ENCODE measurements at places on chromosomes 13 and 19.

- DNase-seq, result no peak
Observed at GRCh38 chr19:42762789-42763188, 2.7 kb downstream of the PSG8 start.

DNA sequence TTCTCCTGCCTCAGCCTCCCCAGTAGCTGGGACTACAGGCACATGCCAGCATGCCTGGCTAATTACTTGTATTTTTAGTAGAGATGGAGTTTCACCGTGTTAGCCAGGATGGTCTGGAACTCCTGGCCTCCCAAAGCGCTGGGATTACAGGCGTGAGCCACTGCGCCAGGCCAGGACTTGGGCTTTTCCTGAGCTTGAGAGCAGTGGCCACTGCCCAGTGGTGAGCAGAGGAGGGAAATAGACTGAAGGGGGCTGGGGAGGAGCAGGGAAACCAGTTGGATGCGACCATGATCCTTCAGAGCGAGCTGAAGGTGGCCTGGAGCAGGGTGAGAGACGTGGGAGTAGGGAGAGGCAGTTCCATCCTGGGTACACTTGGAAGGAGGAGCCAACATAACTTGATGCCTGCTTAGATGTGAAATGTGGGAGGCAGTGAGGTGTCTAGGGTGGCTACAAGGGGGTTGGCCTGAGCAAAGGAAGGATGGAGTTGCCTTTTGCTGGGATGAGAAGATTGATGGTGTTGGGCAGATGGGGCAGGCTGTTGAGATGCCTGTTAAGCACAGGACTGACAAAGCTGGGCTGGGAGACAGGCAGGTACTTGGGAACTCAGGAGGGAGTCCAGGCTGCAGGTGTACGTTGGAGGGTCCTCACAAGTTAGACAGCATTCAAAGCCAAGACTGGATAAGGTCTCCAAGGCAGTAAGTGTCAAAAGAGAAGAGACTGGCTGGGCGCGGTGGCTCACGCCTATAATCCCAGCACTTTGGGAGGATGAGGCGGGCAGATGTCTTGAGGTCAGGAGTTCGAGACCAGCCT is 31.8 kb downstream of the KCTD15 start:
- DNase-seq, result no peak

- DNase-seq, result no peak
Observed at GRCh38 chr13:24124789-24125476, 35.6 kb upstream of the SPATA13 start.

GRCh38 chr13:106407338-106407737 is 128.1 kb downstream of the EFNB2 start:
- DNase-seq, result no peak

DNA sequence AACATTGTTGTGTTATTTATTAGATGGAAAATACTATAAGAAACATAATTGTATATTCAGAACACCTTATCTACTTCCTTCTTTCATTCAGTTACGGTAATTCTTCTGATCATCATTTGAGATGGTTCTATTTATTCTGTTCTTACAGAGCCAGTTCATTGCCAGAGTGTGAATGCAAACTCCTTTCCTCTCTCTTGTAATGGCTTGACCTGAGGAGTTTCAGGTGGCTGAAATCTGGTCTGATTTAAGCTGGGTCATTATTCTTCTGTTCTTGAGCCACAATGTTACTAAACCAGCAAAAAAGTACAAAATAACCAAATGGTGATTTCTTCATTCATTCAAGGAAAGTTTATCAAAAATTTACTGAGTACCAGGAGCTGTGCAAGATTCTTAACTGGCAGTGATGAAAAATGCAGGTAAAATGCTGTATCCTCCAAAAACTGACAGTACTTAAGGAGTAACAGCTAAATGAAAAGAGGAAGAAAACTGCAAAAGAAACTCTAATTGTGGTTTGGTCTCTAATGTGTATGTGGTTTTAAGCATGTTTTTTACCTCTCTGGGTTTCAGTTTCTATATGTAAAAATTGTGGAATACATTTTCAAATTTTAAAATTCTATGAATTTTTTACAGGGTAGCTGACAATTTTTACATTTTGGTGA is 182.4 kb upstream of the UFM1 start:
- DNase-seq, result peak; percentile 21

DNA sequence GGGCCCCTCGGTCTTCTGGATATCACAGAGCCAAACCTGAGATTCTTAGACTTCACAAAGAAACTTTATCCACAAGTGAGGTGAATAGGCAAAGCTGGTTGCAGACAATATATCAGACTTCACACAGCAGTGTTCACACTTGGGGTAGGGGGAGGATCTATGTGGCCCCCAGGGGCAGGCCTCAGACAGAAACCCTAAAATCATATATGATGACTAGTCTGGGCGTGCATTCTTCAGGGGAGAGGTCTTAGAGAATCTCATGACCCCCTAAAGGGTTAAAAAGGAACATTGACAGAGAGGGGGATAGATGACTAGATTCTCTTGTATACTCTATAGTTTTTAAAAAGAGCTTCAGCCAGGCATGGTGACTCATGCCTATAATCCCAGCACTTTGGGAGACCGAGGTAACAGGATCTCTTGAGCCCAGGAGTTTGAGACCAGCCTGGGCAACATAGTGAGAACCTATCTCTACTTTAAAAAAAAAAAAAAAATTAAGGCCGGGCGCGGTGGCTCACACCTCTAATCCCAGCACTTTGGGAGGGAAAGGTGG is 2.8 kb downstream of the TYROBP start:
- no peak for DNase-seq

DNA sequence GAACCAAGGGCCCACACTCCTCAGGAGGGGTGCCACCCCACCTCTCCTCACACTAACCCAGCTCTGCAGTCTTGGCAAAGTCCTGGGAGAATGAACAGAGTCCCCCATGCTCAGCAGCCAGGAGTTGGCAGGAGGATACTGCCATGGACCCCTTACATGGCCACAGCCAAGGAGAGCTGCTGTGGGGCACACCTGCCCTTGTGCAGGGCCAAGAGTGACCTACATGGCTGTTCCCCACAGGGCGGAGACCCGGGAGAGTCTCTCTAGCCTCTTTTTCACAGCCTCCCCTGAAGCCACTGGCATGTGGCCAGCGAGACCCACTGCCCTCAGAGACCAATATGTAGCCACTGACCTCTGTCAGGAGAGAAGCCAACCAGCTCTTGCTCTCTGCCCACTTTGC is 45.9 kb upstream of the VSTM2B start:
- no peak for DNase-seq

DNA sequence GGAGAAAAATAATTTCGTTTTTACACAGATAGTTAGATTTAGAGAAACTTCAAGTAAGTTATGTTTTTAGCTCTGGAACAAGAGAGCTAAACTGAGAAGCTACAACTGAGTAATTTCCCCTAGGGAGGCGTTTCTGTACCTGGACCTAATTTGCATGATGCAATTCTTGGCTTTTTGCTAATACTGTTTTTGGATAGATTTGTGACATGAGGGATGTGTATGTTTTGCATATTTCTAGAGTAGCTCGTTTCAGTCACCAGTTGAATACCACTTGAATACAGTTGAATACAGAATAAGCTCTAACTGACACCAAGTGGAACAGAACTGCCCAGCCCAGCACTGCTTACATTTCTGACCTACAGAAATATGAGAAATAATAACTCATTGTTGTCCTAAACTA is 1227.9 kb upstream of the SPRY2 start:
- DNase-seq, result no peak

DNA sequence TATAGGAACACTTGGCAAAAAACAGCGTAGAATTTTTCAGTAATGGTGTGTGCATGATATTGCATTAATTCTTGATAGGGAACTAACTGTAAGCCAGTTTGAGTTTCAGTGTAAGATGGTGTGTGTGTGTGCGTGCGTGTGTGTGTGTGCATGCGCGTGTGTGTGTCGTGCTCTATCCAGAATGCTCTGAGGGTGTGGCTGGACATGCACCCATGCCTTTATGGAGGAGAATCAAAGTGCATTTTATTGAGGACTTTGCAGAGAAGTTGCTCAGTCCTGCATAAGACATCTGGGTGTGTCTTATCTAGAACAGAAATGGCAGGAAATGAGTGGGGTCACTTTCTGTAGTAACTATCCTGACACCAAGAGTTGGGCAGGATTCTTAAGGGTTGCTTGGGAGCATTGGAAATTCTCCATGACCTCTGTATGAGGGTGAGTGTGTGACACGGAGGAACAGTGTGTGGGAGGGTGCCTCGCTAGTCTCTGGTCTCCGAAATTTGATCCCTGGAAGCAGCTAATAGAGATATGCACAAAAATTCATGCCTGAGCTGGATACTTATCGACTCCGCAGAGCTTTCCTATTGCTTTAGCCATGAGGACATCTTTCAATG is 252.2 kb downstream of the TSHZ3 start:
- no peak for DNase-seq

DNA sequence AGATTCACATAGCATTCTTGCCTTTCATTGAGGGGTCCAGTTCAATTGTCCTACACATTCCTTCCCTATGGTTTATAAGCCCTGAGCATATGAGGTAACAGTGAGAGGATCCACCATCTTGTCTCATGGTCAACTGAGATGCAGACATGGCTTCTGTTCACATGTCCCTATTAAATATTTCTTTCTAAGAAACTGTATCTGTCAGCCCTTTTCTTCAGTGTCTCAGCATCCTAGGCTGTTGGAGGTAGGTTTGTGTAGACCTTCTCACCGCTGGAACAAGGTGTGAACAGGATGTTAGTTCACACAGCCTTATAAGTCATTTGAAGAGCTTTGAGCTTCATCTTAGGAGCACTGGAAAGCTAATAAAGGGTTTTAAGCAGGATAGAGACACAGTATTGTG is 110.3 kb upstream of the EDNRB start:
- DNase-seq, result no peak

- no peak for DNase-seq
Observed at GRCh38 chr19:12272980-12273901, 21.4 kb downstream of the ZNF44 start.

GRCh38 chr13:99429670-99430069 is 71.6 kb upstream of the TM9SF2 start:
- no peak for DNase-seq

GRCh38 chr19:18007917-18008673 is at the start of gene ARRDC2:
Gene ARRDC2 (plus strand): TSS chr19:18008170. CDS start chr19:18008311, 141 bp downstream.
- DNase-seq, result peak; percentile 85

- no peak for DNase-seq
Observed at GRCh38 chr13:41455725-41456419, 1.5 kb upstream of the RGCC start.

DNA sequence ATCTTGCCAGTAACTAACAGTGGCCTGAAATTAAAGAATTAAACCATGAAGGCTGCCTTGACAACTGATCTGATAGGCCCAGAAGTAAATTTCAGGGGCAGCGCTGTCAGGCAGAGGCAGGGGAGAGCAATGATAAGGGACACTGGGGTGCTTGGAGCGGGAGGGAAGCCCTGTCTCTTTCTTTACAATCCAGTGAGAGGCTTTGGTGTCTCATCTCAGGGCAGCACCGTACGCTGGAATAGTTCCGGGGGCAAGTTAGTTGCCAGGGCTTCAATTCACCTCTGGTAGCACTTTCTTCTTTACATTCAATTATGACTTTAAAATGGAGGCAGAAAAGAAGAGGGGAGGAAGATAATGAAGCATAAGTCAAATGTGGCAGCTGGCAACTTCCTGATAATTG is 74.6 kb downstream of the CBY2 start:
- no peak for DNase-seq

DNA sequence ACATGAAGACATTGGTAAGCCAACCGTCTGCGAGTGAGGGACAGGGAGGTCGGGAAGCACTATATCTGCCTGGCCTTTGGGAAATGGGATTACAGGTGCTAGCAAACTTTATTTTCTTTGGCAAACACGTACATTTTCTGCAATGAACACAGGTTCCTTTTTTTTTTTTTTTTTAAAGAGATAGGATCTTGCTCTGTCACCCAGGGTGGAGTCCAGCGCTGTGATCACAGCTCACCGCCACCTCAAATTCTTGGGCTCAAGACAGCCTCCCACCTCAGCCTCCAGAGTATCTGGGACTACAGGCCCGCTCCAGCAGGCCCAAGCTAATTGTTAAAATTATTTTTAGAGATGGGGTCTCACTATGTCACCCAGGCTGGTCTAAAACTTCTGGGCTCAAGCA is 24.2 kb downstream of the ELAVL1 start:
- no peak for DNase-seq

- no peak for DNase-seq
Observed at GRCh38 chr13:49935171-49936074, 717 bp downstream of the SPRYD7 start.

GRCh38 chr13:97225533-97225932 is 3.4 kb downstream of the MBNL2 start:
- no peak for DNase-seq

DNA sequence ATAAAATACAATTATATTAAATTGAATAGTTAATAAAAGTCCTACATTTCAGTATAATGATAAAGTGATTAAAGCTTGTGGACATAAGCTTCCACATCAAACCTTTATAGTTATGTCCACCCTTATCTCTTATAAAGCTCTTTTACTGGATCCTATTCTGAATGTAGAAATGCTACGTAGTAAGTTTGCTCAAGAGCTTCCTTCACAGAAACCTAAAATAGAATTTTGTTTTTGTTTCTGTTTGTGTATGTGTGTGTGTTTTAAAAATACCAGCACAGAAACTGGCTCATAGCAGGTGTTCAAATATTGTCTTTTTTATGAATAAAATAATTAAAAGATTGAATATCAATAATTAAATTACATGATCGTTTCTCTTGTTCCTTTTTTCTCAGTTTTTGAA is 21.0 kb upstream of the UFM1 start:
- DNase-seq, result no peak

DNA sequence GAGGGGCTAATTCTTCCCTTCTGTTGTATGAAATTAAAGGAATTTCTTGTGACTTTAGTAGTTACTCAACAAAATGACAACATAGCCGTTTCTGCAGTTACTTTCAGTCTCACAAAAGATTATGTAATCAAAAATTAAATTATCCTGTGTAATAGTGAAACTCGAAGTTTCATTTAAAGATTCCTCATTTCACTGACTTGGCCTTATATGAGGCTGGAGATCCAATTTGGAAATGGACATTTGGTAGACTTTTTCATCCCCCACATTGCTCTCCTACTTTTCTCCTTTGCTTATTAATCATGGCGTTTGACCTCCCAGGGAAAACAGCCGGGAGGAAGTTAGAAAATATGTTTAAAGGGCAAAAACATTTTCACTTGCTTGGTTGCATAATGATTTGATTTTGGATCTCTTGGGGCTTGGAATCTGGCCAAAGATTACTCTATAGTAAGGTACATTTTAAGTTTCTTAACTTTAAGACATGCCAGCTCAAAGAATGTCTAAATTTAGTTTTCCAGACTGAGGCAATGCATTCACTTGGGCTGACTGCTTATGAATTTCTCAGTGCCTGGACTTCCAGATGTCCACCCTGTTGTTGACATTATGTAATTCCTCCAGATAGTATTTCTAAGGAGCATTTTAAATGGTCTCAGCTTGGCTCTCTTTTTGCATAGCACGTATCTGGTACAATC is 1364.9 kb upstream of the MIR17HG start:
- DNase-seq, result no peak

DNA sequence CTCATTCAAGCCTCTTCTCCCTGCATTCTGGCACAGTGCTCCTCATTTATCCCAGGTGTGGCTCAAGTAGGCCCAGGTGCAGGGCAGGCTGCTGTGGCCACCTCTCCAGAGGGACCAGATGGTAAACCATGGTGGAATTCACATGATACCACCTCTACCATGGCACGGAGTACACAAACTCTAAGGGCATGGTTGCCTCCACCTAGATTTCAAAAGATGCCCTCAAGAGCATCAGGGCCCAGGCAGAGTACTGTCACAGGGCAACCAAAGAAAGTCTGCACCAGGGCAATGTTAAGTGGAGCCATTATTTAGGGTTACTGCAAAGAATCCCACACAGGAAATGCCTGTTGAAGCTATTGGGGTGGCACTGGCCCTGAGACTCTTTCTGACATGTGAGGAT is 647.1 kb upstream of the MIR17HG start:
- no peak for DNase-seq

GRCh38 chr19:38658462-38659306 is 11.2 kb downstream of the ACTN4 start:
- DNase-seq, result no peak

Measured in AML-193 (cell line).